Stimulated activated CD8-positive, alpha-beta memory T cell treated with anti-CD3 and anti-CD28 coated beads, Interleukin-4, amount 100 ng/mL, for 4 hours (primary cell): ENCODE measurements at places on chromosomes 5 and 9.

GRCh38 chr5:32173267-32174010, 680 bp downstream of the GOLPH3 start:
- no peak for DNase-seq

GRCh38 chr9:95120781-95121370, 196.6 kb downstream of the FANCC start:
- DNase-seq: no peak

DNA sequence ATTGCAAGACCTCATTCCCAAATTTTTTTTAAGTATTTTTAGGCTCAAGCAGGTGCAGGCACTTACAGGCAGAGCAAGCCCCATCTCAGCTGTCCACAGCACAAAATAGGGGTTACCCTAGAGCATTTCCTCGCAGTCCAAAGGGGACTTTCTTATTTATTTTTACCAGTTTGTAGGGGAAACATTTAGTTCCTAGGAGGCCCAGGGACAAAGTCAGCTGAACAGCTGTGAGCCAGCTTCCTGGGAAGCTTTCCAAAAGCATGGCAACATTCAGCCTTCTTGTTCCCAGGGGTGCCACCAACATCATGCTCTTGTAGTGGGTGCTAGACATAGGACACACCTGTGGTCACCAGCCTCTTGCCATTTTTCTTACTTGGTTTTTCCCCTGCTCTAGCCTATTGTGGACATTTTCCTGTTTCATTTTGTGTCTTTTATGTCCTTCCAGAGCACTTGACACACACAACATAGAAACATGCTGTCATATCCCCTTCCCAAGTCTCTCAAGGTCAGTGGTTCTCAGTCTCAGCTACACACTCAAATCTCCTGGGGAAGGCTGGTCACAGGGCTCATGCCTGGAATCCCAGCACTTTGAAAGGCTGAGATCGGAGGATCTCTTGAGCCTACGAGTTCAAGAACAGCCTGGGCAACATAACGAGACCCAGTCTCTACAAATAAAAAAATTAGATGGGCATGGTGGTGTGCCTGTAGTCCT, 38.2 kb downstream of the HAVCR1 start:
- DNase-seq: no peak

- DNase-seq: no peak
Observed at GRCh38 chr5:67094476-67095300, 101.9 kb downstream of the CD180 start.

DNA sequence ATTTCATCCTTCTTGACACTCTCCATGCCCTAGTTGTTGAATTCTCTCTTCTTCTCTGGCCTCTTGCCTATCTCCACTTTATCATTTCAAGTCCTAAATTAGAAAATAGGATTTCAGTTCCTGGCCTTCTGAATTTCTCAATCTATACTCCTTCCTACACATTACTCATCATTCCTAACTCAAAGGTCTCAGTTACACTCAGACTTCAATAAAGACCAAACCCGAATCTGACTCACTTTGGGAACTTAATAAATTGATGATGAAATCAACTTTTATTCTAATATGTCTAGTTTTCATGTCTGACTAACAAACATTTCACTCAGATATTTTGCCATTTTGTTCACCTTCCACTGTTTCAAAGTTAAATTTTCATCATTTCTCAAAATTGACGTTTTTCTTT, 113.6 kb upstream of the TSLP start:
- no peak for DNase-seq

- no peak for DNase-seq
Observed at GRCh38 chr5:118653183-118653582, 335.2 kb downstream of the DTWD2 start.

GRCh38 chr9:108688676-108689075, 167.1 kb downstream of the ACTL7B start:
- no peak for DNase-seq

- DNase-seq: no peak
Observed at GRCh38 chr5:34857161-34857560, 18.2 kb downstream of the TTC23L start.
